Psoas muscle (tissue), 8 donors: ENCODE measurements at places on chromosomes 16 and 17.

GRCh38 chr17:78628547-78629435 lies 51.6 kb upstream of the DNAH17 start:
- H3K27me3 ChIP-seq = no peaks in the 10 kb centered on the region
- H3K4me3 ChIP-seq = no peak overlapping the region
- H3K36me3 ChIP-seq = no peaks in the 10 kb centered on the region
- DNase-seq = no peak
- H3K27ac ChIP-seq = no peak overlapping the region

GRCh38 chr16:23408823-23409298 lies 44.1 kb downstream of the COG7 start:
- no peak overlapping the region for H3K27ac ChIP-seq
- no peaks in the 10 kb centered on the region for H3K27me3 ChIP-seq
- no peaks in the 10 kb centered on the region for H3K4me1 ChIP-seq
- peaks cover 78% of the 10 kb centered on the region for H3K36me3 ChIP-seq
- no peak overlapping the region for H3K4me3 ChIP-seq
- DNase-seq = peak; percentile 19

- DNase-seq = peak; percentile 41
- H3K4me3 ChIP-seq = no peak overlapping the region
- H3K27me3 ChIP-seq = no peaks in the 10 kb centered on the region
- H3K27ac ChIP-seq = peak overlapping the region; percentile 36
Observed at GRCh38 chr16:3822366-3823045, 58.0 kb downstream of the CREBBP start.

- H3K4me3 ChIP-seq = no peak overlapping the region
- no peak overlapping the region for H3K27ac ChIP-seq
- H3K27me3 ChIP-seq = no peaks in the 10 kb centered on the region
- peaks cover 7% of the 10 kb centered on the region for H3K36me3 ChIP-seq
- DNase-seq = no peak
- no peaks in the 10 kb centered on the region for H3K4me1 ChIP-seq
Observed at GRCh38 chr17:47983492-47984223, 12.7 kb downstream of the CDK5RAP3 start.

GRCh38 chr16:4370570-4371356 lies 885 bp upstream of the VASN start:
- H3K27me3 ChIP-seq = no peaks in the 10 kb centered on the region
- peaks cover 12% of the 10 kb centered on the region for H3K4me1 ChIP-seq
- peak overlapping the region; percentile 67 for H3K4me3 ChIP-seq
- H3K27ac ChIP-seq = peak overlapping the region; percentile 74
- DNase-seq = peak; percentile 84

GRCh38 chr16:13377143-13377542 lies 475.7 kb downstream of the SHISA9 start:
- H3K36me3 ChIP-seq = no peaks in the 10 kb centered on the region
- DNase-seq = no peak
- no peaks in the 10 kb centered on the region for H3K4me1 ChIP-seq
- H3K27ac ChIP-seq = no peak overlapping the region
- no peak overlapping the region for H3K4me3 ChIP-seq
- H3K27me3 ChIP-seq = no peaks in the 10 kb centered on the region

- no peak overlapping the region for H3K27ac ChIP-seq
- H3K36me3 ChIP-seq = no peaks in the 10 kb centered on the region
- no peak for DNase-seq
- no peaks in the 10 kb centered on the region for H3K4me1 ChIP-seq
Observed at GRCh38 chr17:8031261-8031661, 7.6 kb upstream of the ALOX15B start.
